ENCODE measurements at places on chromosomes 4 and X.

GRCh38 chr4:103306870-103307375 is 108.8 kb upstream of the CENPE start:
- H3K27me3 ChIP-seq = peaks cover 4% of the 10 kb centered on the region
- no peak overlapping the region for H3K4me3 ChIP-seq
- no peak for DNase-seq
- no peaks in the 10 kb centered on the region for H3K36me3 ChIP-seq

GRCh38 chr4:66490729-66491128 is 820.4 kb upstream of the EPHA5 start:
- H3K36me3 ChIP-seq = no peaks in the 10 kb centered on the region
- DNase-seq = no peak
- no peak overlapping the region for H3K4me3 ChIP-seq
- no peaks in the 10 kb centered on the region for H3K4me1 ChIP-seq

DNA sequence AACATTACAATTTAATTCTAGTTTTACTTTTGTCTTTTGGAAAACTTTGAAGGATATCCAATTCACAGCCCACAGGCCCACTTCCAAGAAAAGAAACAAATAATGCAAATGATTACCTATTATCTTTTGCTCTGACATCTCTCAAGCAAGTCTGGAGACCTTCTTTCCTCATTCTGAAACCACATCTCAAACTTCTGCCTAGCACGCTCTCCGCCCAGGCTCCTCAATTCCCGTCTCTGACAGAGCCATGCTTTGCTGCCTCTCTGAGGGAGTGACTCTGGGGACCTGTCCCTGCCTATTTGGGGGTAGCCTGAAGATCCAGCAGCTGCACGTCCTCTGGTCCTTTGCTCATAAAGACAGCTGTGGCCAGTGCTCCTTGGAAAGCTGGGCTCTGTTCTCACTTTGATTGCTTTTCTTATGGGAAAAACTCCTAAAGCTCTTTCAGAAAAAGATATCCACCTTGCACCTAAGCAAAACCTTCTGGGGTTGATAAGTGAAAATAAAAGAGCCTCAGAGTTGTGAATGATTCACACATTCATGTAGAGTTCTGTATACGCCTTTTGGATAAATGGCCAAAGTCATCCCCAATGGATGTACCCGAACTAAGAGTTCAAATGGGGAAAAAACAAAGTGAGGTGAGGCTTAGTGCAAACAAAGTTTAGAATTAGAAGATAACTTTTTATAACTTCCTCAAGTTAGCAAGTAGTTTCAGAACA is 72.4 kb upstream of the TNIP3 start:
- H3K4me3 ChIP-seq = no peak overlapping the region
- H3K36me3 ChIP-seq = no peaks in the 10 kb centered on the region
- no peak for DNase-seq
- no peaks in the 10 kb centered on the region for H3K27me3 ChIP-seq
- H3K4me1 ChIP-seq = no peaks in the 10 kb centered on the region

DNA sequence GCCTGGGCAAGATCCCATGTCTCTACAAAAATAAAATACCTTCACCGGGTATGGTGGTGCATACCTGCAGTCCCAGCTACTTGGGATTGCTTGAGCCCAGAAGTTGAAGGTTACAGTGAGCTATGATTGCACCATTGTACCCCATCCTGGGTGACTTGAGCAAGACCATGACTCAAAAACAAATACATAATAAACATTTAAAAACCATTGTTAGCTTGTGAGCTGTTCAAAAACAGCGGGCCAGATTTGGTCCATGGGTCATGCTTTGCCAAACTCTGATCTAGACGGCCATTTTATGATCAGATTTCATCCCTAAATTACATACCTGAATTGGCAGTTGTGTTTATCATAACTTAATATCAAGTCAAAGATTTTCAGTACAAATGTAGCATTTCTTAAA is 76.0 kb upstream of the GPM6B start:
- H3K36me3 ChIP-seq = no peaks in the 10 kb centered on the region
- H3K27me3 ChIP-seq = no peaks in the 10 kb centered on the region
- no peak overlapping the region for H3K4me3 ChIP-seq
- no peaks in the 10 kb centered on the region for H3K4me1 ChIP-seq
- H3K27ac ChIP-seq = no peak overlapping the region

- H3K36me3 ChIP-seq = no peaks in the 10 kb centered on the region
- no peak overlapping the region for H3K27ac ChIP-seq
Observed at GRCh38 chrX:44088510-44089144, 115.4 kb upstream of the NDP start.

DNA sequence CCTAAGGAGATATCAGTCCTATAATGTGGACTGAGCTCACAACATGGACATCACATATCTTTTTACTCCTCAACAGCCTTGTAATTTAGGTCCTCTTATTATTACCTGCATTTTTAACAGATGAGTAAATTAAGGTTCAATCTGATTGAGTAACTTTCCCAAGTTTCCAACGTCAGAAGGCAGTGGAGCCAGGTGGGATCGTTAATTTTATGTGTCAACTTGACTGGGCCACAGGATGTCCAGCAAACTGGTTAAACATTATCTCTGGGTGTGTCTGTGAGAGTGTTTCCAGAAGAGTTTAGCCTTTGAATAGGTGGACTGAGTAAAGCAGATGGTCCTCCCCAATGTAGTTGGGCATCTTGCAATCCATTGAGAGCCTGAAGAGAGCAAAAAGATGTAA is 59.0 kb upstream of the SLIT2 start:
- H3K4me1 ChIP-seq = peaks cover 30% of the 10 kb centered on the region
- DNase-seq = no peak
- H3K4me3 ChIP-seq = no peak overlapping the region
- no peaks in the 10 kb centered on the region for H3K27me3 ChIP-seq

- no peak for DNase-seq
- H3K4me3 ChIP-seq = no peak overlapping the region
- no peaks in the 10 kb centered on the region for H3K4me1 ChIP-seq
Observed at GRCh38 chrX:15579778-15580747, 20.7 kb downstream of the ACE2 start.

GRCh38 chr4:45910511-45910910 is 213.3 kb downstream of the GABRG1 start:
- no peaks in the 10 kb centered on the region for H3K36me3 ChIP-seq
- H3K4me3 ChIP-seq = no peak overlapping the region
- no peaks in the 10 kb centered on the region for H3K27me3 ChIP-seq
- peak; percentile 24 for DNase-seq
- no peak overlapping the region for H3K27ac ChIP-seq
- no peaks in the 10 kb centered on the region for H3K4me1 ChIP-seq

- peaks cover 11% of the 10 kb centered on the region for H3K4me1 ChIP-seq
- no peak overlapping the region for H3K27ac ChIP-seq
- no peaks in the 10 kb centered on the region for H3K36me3 ChIP-seq
- no peak overlapping the region for H3K4me3 ChIP-seq
- peak; percentile 76 for DNase-seq
- no peaks in the 10 kb centered on the region for H3K27me3 ChIP-seq
Observed at GRCh38 chr4:147355847-147356246, 125.0 kb upstream of the EDNRA start.

GRCh38 chr4:143083756-143084472 is 100.8 kb upstream of the USP38 start:
- H3K27ac ChIP-seq = peak overlapping the region; percentile 9
- no peaks in the 10 kb centered on the region for H3K27me3 ChIP-seq
- peak; percentile 29 for DNase-seq
- H3K4me1 ChIP-seq = no peaks in the 10 kb centered on the region
- no peak overlapping the region for H3K4me3 ChIP-seq

- H3K36me3 ChIP-seq = no peaks in the 10 kb centered on the region
- H3K27ac ChIP-seq = no peak overlapping the region
- peaks cover 20% of the 10 kb centered on the region for H3K4me1 ChIP-seq
- DNase-seq = no peak
Observed at GRCh38 chr4:38330321-38330720, 333.7 kb upstream of the KLF3 start.

GRCh38 chr4:122747068-122747467 is 14.6 kb downstream of the BBS12 start:
- H3K4me3 ChIP-seq = no peak overlapping the region
- H3K27me3 ChIP-seq = no peaks in the 10 kb centered on the region
- DNase-seq = no peak
- H3K27ac ChIP-seq = no peak overlapping the region
- no peaks in the 10 kb centered on the region for H3K4me1 ChIP-seq

DNA sequence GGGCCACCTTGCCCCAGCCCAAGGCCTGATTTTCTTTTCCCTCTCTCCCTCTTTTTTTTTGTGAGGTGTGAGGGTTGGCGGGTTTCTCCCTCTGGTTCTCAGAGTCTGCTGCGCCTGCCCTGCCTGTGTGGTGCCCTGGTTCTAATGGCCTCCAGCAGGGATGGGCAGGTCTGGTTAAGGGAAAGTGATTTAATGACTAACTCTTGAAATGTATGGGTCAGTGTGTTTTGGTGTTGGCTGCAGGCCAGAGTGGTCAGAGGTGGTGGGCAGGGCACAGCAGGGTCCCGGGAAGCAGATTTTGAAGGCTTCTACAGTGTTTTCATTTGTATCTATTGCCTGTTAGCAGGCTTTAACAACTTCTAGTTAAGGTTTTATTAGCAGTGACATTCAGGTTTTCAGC is 39.0 kb downstream of the JADE1 start:
- H3K36me3 ChIP-seq = peaks cover 80% of the 10 kb centered on the region
- H3K4me1 ChIP-seq = no peaks in the 10 kb centered on the region
- no peak overlapping the region for H3K27ac ChIP-seq
- DNase-seq = no peak

GRCh38 chr4:16636912-16637630 is 261.4 kb downstream of the LDB2 start:
- peak overlapping the region; percentile 66 for H3K27ac ChIP-seq
- H3K4me1 ChIP-seq = peaks cover 42% of the 10 kb centered on the region
- no peaks in the 10 kb centered on the region for H3K36me3 ChIP-seq
- no peaks in the 10 kb centered on the region for H3K27me3 ChIP-seq
- H3K4me3 ChIP-seq = no peak overlapping the region

DNA sequence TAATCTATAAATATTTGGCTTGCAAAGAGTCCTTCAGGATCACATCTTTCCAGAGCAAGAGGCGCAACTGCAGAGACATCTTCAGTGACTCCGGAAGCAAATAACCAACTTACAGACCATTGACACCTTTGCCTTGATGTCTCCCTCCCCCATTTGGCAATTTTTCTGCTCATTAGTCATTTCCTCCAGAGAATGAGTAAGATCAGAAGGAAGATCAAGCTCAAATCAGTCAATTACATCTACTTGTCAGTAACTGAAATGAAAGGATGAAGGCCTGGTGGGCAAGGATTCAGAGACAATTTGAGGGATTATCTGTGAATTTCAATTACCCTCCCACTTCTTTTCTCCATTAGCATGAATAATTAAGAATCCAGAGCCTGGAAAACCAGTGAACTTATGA is 665.6 kb upstream of the CPEB2 start:
- H3K36me3 ChIP-seq = no peaks in the 10 kb centered on the region
- peak; percentile 90 for DNase-seq
- no peaks in the 10 kb centered on the region for H3K27me3 ChIP-seq
- H3K27ac ChIP-seq = peak overlapping the region; percentile 57
- H3K4me3 ChIP-seq = no peak overlapping the region
